NCI-H1105 (cell line): ENCODE measurements at places on chromosomes 2 and 18.

- no peak for DNase-seq
Observed at GRCh38 chr2:168518555-168519066, 62.5 kb downstream of the CERS6 start.

GRCh38 chr18:62751341-62751821, 36.0 kb downstream of the PHLPP1 start:
- peak; percentile 7 for DNase-seq

DNA sequence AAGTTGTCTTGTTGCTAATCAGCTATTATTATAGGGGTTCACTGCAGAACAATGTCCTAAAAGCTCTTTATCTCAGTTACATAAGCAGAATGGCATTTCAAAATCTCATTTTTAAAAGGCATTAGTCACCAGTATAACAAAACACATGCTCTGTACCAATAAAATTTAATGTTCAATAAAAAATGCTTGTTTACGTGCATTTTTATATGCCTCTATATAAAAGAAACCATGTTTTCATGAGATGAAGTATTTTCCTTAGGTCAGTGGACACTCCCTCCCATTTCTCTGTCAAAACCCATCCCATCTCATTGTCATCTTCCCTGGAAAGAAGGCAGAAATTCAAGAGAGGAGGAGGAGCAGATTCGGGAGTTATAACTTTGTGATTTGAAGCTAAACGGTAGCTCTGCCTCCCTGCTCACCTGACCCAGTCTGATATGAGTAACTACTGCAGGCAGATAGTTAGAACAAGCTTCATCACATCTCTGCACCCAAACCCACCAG, 231.9 kb upstream of the SIX2 start:
- no peak for DNase-seq

- DNase-seq = peak; percentile 70
Observed at GRCh38 chr2:132415915-132416722, 486 bp upstream of the GPR39 start.

DNA sequence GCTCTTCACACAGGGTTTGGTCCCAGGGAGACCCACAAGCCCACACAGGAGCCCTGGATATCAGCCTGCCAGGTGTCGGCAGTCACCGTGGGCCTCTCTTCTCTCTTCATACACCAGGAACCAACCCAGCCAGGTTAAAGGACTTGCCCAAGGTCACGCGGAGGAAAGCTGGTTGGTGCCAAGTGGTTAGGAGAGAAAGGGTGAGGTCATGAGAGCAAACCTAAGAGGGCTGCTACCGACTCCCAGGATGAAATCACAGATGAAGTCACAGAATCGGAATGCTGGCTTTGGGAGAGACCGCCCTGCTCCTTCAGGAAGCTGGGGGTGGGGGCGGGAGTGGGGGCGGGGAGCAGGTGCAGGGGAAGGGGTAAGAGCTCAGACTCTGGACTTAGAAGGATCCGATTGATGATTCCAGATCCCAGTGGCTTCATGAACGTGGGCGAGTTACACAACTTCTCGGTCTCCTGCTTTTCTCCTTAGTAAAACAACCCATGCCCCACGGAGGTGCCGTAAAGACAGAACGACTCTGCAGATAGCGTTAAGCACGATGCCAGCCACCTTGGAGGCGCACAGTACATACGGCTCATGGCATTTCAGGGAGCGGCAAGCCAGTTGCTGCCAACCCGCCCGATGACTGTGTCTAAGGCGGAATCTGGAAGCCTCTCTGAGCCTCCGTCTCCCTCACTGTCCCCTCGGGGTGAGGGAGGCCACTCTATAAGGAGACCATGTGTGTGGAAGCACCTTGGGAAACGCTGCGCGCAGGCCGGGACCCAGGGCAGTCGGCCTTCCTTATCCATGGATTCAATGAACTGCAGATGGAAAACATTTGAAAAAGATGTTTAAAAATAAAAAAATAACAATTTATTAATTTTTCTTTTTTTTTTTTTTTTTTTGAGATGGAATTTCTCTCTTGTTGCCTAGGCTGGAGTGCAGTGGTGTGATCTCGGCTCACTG, 23.0 kb upstream of the TAF1B start:
- DNase-seq = no peak

DNA sequence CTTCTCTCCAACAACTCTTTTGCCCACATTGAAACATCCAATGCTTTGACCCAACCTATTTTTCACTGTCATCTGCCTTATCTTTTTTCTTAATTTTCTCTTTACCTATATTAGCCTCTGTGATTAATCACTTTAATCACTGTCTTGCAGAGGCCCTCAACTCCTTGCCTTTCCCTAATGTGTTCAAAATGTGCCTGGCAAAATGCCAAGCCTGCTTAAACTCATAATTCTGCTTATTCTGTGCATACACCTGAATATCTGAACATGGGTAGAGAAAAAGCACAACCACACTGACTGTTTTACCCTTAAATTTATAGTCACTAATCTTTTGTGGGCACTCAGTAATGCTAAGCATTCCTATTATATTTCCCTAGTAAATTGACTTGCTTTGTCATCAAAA, 63.0 kb upstream of the GALNT13 start:
- DNase-seq = no peak

GRCh38 chr2:218953366-218953954, 6.0 kb upstream of the CDK5R2 start:
- DNase-seq = no peak

- peak; percentile 40 for DNase-seq
Observed at GRCh38 chr18:43620936-43621335, 343.6 kb upstream of the SYT4 start.

- no peak for DNase-seq
Observed at GRCh38 chr2:178550352-178550751, 70.1 kb downstream of the PLEKHA3 start.

DNA sequence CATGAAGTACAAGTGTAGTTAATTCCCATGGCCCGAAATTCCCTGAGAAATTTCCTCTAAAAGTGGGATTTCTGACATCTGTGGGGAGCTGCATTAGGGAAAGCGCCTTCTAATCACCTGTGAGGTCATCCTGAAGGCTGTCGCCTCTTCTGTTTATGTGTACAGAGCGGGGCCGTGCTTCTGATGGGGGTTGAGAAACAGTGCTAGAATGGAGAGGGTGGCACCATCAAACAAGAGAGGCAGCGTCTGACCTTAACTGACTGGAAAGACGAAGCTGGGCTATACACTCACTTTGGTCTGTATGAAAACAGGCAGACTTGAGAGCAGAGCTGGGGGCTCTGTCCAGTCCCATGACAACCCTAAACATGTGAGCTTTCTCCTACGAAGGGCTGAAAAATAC, 44.2 kb upstream of the DNMT3A start:
- DNase-seq = no peak

GRCh38 chr18:11064106-11064505, 85.3 kb downstream of the PIEZO2 start:
- DNase-seq = no peak

GRCh38 chr18:805755-806110, 6.3 kb downstream of the YES1 start:
- no peak for DNase-seq

DNA sequence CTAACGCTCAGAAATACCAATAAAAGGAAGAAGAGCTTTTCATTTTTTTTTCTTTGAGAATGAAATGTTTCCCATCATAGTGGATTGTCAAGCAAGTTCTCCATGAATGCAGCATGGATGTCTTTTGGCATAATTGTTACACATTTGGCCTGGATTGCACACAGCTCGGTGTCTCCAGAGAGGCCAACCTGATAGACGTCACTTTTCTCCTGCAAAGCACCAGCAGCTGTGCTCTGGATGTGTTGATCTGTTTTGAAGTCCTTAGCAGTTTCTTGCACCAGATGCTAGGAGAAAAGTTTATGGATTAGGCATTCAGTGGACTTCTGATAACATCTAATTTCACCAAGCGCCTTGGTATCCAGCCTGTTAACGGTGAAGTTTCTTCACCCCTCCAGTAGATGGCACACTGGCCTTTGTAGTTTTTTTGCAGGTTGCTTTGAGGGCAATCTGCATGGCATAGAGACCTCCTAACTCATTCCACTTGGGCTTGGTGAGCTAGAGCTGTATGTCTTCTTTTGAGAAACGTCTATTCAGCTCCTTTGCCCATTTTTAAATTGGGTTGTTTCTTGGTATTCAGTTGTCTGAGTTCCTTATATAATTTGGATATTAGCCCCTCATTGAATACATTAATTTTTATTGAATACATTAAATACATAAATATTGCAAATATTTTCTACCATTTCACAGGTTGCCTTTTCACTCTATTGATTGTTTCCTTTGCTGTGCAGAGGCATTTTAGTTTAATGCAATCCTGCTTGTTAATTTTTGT, 59.7 kb downstream of the PTH2R start:
- peak; percentile 58 for DNase-seq

DNA sequence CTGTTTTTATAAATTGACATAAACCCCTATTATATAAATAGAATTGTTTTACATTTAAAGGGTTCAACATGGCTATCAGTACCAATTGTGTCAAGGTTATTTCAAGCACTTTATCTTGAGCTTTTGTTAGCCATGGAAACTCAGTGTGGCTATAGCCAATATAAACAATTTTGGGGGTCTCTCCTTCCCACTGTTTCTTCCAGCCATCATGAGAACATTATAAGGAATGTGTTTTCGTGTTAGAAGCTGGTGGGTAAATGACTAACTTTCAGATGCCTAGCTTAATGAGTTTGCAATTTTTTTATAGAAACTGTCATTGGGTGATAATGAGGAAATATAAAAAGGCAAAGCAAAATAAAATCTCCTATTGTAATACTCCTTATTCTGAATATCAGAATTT, 153.5 kb upstream of the FOSL2 start:
- DNase-seq = no peak

DNA sequence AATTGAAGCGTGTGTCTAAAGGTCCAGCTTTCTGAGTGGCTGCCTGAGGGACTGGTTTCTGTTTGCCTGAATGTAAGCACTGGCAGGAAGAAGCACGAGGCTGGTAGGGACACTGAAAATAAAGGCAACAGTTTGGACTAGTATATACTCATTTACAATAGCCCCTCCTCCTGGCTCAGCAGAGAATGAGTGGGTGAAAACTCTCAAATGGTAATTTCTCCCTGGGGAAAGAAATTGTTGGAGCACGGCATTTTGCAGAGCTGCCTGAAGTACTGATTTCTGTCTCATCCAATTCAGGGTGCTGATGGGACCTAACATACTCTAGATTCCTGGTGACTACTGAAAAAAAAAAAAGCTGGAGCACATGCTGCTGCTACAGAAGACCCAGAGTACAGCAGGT, 17.3 kb upstream of the SPP2 start:
- no peak for DNase-seq

- no peak for DNase-seq
Observed at GRCh38 chr2:175854665-175855064, 147.4 kb downstream of the LNPK start.

GRCh38 chr2:43764086-43764705, 9.6 kb upstream of the DYNC2LI1 start:
- DNase-seq = no peak

DNA sequence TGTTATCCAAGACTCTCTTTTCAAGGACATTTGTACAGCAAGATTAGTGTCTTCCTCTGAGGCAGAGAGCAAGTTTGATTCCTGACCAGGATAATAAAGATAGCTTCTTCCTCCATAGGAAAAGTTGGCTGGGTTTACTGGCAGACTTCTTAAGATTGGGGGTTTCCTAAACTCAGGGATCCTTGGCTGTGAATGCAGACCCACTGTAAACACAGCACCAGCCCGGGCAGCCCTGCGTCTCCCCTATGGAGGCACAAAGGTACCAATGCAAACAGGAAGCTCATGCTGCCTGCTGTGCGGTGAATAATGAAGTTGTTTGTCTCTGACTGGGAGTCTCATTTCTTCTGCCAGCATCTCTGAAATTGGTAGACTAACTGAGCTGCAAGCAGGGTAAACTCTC, 96.2 kb upstream of the ARHGAP28 start:
- no peak for DNase-seq

DNA sequence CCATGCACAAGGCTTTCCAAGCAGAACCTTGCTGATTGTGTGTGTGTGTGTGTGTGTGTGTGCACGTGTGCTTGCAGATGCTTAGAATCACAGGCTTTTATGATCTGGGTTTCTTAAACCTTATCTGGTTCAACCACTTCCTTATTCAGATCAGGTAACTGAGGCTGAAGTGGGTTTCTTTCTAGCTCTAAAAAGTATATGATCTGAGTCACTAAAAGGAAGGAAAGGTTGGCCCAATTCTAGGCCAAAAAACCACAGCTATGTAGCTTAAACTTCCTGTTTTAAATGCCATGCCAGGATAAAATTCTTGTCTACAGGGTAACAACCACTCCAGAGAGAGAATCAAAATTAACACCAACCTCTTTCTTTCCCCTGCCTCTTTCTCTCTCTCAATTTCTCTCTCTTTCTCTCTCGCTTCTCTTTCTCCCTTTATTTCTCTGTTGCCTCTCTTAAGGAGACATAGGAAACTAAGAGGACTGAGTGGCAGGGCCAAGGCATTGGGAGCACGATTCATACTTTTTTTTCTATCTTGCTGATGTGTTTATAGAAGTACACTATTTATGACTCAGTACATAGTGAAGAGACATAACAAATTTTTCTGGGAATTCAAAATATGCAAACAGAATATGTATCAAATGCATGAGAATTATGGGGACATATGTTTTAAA, 140.3 kb downstream of the TRIB2 start:
- no peak for DNase-seq

DNA sequence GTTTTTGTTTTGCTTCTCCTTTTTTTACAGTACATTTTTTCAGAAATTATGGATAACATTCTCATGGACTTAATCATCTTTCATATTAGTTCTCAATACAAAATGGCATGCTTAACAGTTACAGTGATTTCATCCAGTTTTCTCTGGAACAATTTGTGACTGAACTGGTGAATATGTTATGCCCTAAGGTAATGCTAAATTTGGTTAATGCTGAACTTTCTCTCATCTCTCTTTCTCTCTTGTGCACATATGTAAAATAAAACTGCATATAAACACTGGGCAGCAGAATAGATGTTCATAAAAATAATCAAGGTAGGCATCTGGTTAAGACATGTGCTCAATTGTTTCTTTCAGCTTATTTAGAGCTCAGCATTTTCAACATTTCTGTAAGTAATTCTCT, 196.3 kb upstream of the TMEFF2 start:
- no peak for DNase-seq

DNA sequence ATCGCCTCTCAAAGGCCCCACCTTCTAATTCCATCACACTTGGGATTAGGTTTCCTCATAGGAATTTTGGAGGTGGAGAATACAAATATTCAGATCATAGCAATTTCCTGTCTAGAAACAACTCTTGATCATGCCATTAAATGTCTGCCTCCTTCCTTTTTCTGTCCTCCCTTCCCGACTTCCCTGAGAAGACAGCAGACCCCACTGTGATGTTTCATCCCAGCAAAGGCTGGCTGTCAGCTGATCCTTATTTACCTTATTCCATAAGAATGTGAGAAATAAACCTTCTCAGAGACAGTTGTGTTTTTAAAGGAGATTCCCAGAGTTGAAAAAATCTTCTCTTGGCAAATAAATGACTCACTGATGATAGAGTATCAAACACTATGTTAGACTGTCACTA, 133.9 kb downstream of the TDRD15 start:
- DNase-seq = no peak

GRCh38 chr2:108909275-108909823, 79.7 kb downstream of the EDAR start:
- no peak for DNase-seq

- DNase-seq = no peak
Observed at GRCh38 chr2:106120432-106120831, 73.7 kb downstream of the UXS1 start.
